Muscle of back (tissue), 13 donors: ENCODE measurements at places on chromosomes 11 and 22. TPM values are rescaled to one million over a fixed set of nuclear protein-coding genes. Genes with fewer than 3 reads are reported as not detected.
A peak's percentile ranks its signal among the peaks of the same experiment; 100 is the strongest.

DNA sequence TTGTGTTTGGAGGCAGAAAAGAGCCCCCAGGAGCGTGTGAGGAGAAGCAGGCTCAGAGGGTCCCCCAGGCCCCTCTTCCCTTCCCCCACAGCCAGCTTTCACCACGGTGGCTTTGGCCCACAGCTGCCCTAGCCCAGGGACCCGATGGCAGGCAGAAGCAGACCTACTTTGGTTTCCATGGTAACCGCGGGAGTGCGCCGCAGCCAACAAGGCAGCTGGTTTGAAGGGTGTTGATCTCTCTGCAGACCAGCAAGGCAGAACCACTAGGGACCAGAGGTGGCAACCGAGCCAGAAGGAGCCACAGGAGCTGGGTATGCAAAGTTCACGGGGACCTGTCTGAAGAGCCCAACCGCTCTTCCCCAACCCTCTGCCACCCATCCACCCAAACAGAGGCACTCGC is 69.4 kb downstream of the BUD13 start:
- DNase-seq: peak; percentile 36

DNA sequence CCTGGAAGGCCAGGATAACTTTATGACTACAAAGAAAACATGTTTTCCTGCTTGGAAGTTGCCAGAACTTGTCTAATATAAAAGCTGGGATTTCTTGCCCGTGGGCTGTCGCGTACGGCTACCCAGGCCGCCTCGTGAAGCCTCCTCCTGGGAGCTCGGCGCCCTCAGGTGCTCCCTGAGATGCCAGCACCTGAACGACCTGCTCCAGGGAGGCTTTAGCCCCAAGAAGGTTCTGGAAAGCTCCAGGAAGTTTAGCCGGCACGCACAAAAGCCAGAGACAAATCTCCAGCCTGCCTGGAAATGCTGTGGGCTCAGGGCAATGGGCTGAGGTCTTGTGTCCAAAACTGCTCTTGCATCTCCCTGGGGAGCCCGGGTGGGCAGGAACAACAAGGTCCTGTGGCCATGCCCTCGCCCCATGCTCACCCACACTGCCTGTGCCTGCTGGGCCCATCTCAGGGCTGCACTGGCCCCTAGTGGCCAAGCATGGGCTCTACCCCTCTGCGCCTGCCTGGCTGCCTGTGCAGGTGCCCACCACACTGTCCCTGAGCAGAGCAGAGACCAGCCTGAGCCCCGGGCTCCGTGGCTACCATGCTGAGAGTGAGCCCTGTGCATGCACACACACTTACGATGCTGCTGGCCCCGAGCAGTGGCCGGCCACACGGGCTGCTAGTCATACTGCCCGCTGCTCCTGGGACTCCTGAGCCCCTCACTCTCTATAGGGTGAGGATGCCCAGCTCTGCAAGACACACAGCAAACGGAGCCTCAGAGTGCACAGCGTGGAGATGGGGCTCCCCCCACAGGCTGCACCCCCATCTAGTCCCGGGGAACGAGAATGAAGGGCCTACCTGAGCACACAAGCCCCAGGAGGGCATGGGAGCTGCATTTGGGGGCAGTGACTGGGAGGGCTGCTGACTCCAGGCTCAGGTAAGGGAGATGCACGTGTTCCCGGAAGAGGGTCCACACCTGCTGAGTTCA is 4.9 kb upstream of the CELSR1 start:
- DNase-seq: no peak

DNA sequence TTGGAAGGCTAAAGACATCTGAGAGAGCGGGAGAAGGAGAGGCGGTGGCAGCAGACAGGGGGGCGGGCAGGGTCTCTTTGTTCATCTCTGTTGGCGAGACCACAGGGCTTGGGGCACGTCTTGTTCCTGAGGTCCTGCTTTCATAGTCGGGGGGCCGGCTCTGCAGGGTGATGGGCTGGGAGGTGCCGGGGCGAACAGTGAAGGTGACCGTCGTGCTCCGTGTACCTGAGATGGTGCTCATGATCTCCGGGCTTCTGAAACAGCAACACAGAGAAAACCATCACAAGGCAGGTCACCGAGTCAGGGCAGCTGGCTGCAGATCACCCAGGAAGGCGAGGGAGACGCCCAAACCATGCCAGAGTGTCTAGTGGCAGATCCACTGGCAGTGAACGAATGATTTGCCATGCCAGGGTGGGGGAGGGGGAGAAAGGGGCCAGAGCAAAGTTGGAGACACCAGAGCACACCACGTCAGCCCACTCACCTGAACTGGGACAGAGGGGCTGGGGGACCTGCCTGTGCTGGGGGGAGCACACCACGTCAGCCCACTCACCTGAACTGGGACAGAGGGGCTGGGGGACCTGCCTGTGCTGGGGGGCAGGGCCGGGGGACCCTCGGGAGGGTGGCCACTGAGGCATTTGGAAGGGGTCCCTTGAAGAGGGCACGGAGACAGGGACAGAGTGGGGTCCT is 75.0 kb downstream of the CTTN start:
- DNase-seq: no peak

- DNase-seq: no peak
Measured at GRCh38 chr11:20032127-20032526, 128.1 kb downstream of the DBX1 start.

- DNase-seq: no peak
Measured at GRCh38 chr11:45098929-45099328, 47.5 kb upstream of the PRDM11 start.

GRCh38 chr11:34926101-34926830 is 9.8 kb downstream of the PDHX start:
- DNase-seq: peak; percentile 58

DNA sequence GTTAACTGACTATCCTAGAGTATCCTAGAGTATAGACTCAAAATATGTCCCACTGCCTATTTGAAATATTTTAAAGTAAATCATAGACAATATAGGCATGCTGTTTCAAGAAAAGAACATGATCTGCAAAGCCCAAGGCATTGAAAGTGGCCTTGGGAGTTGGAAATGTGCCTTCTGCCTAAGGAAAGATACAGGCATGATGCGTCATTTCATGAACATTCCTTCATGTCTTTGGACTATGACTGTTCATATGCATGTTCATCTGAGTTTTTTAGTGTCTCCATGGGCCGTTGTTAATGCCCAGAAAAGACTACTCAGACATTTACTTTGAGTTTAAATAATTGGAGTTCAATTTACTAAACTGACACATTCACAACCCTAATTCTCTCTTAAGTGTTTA is 69.7 kb upstream of the PRDM11 start:
- DNase-seq: no peak

DNA sequence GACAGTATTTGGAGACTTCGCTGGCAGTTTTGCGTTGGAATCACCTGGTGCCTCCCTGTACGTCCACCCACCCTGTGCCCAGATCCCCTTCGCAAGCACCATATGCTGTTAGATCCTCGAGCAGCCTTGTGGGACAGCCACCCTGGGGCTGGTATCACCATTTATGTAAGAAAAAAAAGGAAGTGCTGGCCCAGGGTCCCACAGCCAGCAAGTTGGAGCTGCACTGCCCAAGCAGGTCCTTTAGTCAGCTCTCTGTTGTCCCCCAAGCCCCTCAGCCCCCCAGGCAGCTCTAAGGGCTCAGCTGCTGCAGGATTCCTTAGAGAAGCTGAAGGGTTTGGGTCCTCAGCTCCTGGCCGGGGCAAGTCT is 80.3 kb downstream of the FBLN1 start:
- no peak for DNase-seq

- no peak for DNase-seq
Measured at GRCh38 chr11:62401811-62402210, 17.0 kb upstream of the SCGB1A1 start.

DNA sequence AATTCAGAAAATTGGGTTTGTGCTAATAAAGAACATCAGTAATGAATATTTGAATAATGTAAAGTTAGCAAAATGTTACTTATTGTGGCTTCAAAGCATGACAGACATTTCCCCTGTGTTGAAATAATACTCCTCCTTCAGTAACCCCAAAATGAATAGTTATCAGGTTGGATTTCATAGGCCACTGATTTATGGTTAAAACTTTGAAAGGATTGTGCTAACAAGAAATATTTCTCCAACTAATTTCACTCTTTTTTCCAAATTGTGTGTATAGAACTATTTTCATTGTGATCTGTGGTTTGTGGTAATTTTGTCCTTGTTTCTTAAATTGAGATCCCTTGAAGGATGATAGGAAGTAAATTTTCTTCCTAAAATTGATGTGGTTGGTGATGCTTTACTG is 7.9 kb downstream of the DDX10 start:
- peak; percentile 21 for DNase-seq

- DNase-seq: peak; percentile 91
Measured at GRCh38 chr11:116835791-116836631, 1.4 kb downstream of the APOA1 start.

DNA sequence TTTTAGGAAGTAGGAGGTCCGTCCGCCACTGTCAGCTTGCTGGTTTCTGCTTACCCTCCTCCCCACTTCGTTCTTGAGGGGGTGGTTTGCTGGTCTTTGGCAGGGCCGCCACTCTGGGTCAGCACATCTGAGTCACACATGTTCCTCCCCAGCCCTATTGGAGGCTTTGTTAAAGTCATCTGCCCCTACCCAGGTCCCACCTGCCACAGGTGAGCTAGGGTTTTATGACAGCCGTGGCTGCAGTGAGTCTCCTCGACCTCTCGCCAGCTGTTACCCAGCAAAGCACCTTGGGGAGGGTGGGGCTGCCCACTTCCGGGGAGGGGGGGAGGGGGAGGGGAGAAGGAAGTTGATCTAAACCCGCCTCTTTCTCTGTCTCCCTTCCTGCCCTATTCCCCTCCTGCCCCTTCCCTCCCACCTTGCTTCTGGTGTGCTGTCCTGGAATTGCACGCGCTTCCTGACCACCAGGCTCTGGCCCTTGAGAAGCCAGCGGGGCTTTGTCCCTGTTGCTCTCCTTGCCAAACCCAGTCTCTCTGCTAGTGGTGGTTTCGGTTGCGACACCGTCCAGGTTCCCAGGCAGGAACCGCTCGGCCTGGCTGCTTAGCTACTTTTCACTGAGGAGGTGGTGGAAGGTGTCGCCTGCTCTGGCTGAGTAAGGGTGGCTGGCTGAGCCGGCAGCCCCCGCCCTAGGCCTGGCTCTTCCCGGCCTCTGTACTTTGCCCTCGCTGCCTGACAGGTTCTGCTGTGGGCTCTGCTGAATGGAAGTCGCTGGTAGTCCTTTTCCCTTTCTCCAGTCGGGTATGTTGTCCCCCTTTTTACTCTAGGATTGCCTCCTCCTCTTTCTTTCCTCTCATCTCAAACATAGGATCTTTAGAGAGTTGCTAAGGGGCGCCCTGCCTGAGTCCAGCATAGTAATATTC is 28.5 kb downstream of the RCOR2 start:
- DNase-seq: no peak

GRCh38 chr22:20186183-20186870 is 35.5 kb upstream of the CCDC188 start:
- DNase-seq: no peak

DNA sequence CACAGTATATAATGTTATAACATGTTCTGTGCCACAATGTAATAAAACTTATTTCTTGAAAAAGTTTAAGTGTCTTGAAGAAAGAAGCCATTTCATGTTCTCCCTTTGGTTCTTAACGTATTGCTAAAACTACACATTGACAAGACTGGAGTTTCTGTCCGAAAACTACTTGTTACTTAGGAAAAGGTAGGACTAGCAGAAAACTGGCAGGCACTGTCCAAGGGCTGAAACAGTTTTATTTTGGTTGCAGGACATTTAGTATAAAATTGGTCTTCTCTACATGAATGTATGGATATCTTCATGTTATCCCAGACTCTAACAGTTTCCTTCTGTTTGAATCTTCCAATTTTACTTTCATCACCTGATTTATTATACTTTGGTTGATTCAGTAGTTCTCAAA is 1027.1 kb downstream of the LRRC4C start:
- DNase-seq: no peak

GRCh38 chr11:64138398-64138797 is 27.5 kb downstream of the MACROD1 start:
- no peak for DNase-seq

- no peak for DNase-seq
Measured at GRCh38 chr11:60252213-60253108, 9.5 kb upstream of the MS4A4E start.

ANAPC15 gene
- 31.1 TPM for polyA plus RNA-seq

OR5AS1 gene
- 0.04 TPM for polyA plus RNA-seq

KCNK4 gene
- polyA plus RNA-seq: not detected

TCN2 gene
- 5.5 TPM for polyA plus RNA-seq

FJX1 gene
- polyA plus RNA-seq: 6.6 TPM

DERL3 gene
- 1.4 TPM for polyA plus RNA-seq

APOL5 gene
- polyA plus RNA-seq: 1.6 TPM

SIDT2 gene
- 34.6 TPM for polyA plus RNA-seq
